ENCODE measurements at places on chromosomes 6 and 20.

GRCh38 chr6:129872586-129872985, 11.5 kb upstream of the TMEM244 start:
- DNase-seq, result no peak

GRCh38 chr6:149897855-149898744, at the start of gene RAET1E:
Gene RAET1E, minus strand, starts transcription at chr6:149898113. Its CDS starts 7,212 bp downstream, at chr6:149890901.
- DNase-seq, result no peak

DNA sequence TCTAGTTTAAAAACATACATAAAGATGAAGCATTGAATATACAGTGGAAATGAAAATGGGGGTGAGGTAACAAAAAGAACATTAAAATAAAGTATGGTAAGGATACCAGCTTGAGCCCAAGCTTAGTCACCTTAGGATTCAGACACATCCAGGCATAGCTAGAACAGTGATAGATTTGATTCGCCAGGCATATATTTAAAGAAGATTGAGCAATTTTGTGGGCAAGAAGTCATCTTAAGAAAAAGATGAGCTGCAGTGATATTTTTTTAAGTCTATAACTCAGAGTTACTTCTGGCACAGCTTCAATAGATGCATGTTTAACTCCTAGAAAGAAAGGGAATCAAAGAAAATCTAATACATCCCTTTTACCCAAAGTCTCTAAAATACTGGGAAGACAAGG, 97.9 kb downstream of the BMP5 start:
- DNase-seq, result peak; percentile 13

GRCh38 chr6:67779876-67780275, 855.2 kb upstream of the ADGRB3 start:
- DNase-seq, result no peak

- no peak for DNase-seq
Observed at GRCh38 chr20:38723848-38724625, at the start of gene SLC32A1. Gene SLC32A1, plus strand, starts transcription at chr20:38724486. Its CDS starts 239 bp downstream, at chr20:38724725.

DNA sequence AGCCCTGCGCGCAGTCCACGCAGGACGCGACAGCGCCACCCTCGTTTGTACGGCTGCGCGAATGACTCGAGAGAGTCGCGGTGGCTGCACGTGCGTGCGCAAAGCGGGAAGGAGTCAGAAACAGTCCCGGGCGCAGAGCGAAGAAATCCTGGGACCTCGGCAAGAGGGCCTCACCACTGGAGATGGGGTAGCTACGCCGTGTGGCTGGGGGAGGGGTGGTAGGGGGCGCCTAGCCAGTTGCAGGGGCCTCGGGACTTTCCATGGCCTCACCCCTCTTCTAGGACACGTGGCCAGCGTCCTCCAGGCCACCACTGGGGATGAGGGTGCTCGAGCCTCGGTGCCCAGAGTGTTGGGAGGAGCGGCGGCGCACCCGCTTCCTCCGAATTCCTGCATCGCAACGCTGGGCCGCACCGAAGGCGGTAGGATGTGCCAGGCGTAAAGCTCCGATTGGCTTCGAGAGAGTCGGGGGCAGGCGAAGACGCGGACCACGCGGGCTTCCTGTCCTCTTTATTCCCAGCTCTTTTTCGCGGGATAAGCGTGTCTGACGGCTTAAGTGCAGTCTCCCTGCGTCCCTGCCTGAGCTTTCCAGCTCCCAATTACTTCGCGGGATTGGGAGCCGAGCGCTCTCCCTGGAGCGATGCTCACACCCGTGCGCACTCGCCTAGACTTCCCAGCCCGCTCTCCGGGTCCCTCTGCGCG, 38.7 kb downstream of the NCR2 start:
- DNase-seq, result peak; percentile 28

Measured in fibroblast of skin of right biceps (primary cell).